Hematopoietic multipotent progenitor cell treated with erythropoietin and hydrocortisone succinate and interleukin-3 and kit ligand, for 17 days (in vitro differentiated cells): ENCODE measurements at places on chromosomes 1 and 21.
A peak's percentile ranks its signal among the peaks of the same experiment; 100 is the strongest.

DNA sequence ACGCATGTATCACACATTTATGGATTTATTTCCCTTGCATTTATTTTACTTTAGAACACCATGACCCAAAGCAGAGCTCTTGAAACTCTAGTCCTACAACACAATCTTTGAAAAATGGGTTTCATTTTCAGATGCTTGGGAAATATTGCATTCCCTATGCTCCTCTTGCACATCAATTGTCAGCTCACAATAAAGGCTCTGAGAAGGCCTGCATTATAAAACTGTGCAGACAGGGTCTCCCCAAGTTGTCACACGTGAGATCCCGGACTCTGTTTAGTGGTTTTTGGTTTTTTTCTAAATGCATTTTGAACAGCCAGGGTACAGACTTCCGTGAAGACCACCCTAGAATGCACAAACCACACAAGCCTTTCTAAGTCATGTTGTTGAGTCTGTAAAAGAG is 9.9 kb upstream of the B3GALT5 start:
- DNase-seq: no peak

GRCh38 chr21:42097860-42098454 is 26.8 kb downstream of the UMODL1 start:
- DNase-seq: no peak

- peak; percentile 33 for DNase-seq
Measured at GRCh38 chr1:120178799-120179756, 2.8 kb upstream of the SEC22B start.

DNA sequence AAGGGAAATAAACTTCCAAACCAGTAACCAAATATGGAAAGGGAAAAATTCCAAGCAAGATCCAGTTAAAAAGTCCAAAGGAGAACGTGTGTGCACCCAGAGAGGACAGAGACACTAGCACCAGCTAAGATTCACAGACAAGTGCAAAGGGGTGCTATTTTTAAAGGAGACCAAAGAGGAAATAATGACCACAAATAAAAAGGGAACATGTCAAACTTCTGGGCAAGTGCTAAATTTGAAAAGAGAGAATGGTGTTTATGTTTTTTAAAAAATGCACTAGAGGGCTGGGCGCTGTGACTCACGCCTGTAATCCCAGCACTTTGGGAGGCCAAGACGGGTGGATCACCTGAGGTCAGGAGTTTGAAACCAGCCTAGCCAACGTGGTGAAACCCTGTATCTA is 8.6 kb downstream of the JAM2 start:
- DNase-seq: no peak

DNA sequence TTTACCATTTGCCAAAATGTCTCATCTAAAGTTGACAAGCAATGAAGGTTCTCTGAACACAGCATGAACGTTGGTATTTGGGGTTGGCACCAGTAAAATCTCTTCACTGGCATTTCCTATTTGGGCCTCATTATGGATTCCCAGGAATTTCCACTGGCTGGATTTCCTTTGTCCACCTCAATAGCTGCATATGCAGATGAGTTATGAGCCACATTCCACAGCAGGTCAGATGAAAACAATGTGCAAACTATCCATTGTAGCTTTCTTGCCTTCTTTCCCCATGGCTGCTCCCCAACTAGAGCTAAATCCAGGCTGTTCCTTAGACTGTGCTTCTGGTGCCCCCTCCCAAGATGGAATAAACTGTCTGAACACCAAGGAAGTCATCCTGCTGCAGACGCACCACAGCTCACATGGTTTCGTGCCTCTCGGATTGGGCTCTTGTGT is 168.1 kb upstream of the FGGY start:
- DNase-seq: no peak

GRCh38 chr1:170326186-170326585 is 180.4 kb downstream of the NTMT2 start:
- DNase-seq: no peak

GRCh38 chr21:29224006-29224405 is 74.7 kb upstream of the BACH1 start:
- no peak for DNase-seq

DNA sequence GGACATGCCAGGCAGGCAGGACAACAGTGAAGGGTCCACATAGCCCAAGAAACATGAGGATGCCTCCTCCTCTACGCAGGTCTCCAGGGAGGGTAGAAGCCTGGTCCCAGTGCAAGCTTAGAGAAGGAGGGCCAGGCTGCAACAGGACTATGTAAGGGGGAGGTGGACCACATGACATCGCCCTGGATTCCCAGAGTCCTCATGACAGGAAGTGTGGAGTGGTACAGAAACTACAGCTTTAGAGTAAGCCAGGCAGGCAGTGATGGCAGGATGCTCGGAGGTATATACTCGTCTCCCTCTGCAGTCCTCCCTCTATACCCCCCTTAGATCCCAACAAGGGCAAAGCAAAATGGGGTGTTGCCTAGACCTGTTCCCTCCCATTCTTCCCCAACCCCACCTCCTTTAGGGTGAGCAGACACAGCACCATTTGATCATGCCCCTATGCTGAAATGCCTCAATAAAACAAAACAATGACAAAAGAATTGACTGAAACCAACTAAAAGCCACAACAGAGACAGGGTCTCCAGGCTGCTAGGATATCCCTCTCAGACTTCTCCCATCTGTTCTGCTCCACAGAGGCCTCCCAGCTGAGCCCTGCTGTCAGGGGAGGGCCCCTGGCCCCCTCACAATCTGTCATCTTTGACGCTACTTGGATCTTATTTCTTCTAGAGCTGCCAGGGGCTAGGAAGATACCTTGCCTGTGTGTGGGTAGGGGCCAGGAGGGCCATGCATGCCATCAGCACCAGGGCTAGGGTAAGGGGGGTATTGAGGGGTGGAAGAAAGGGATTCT is 13.1 kb downstream of the FAM78B start:
- no peak for DNase-seq

GRCh38 chr1:160768295-160768657 is 27.7 kb upstream of the LY9 start:
- no peak for DNase-seq

- no peak for DNase-seq
Measured at GRCh38 chr1:10325521-10325920, 73.3 kb upstream of the PGD start.

DNA sequence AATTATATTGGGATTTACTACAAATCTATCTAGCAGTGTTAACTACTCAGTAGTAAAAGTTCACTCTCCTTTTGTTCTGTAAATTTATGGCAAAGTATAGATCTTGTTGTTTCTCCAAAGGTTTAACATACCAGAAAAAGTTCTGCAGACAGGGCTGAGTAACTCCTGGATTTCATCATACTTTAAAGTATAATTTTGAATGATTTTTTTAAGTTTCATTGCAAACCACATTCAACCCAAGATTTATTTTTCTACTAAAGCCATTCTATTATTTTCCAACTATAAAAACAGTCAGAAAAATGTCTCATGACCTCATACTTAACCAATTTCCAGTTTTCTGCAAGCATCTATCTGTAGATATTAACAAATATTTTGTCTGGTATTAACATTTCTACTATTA is 585.8 kb upstream of the ZRANB2 start:
- DNase-seq: no peak

GRCh38 chr1:29849038-29849750 is 612.9 kb downstream of the PTPRU start:
- peak; percentile 34 for DNase-seq

- DNase-seq: no peak
Measured at GRCh38 chr21:16492892-16493291, 763.1 kb downstream of the USP25 start.

DNA sequence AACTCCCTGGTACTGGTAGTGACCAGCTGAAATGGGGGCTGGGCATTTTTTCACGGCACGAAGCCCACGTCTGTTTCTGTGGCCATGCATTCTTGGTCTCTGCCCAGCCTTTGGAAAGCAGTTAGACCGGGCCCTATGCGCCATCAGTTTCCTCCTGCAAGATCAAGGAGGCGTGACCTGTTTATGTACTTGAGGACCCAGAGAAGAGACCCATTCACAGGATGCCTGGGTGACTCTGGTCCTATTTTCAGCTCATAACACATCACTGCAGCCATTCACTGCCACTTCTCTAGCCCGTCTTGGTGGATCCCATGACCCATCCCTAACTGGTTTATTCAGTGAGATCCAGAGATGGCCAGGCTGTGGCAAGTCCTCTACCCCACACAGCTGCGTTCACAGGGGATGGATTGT is 70.4 kb downstream of the SPSB1 start:
- no peak for DNase-seq

- DNase-seq: no peak
Measured at GRCh38 chr1:3480369-3480719, 25.9 kb downstream of the ARHGEF16 start.

DNA sequence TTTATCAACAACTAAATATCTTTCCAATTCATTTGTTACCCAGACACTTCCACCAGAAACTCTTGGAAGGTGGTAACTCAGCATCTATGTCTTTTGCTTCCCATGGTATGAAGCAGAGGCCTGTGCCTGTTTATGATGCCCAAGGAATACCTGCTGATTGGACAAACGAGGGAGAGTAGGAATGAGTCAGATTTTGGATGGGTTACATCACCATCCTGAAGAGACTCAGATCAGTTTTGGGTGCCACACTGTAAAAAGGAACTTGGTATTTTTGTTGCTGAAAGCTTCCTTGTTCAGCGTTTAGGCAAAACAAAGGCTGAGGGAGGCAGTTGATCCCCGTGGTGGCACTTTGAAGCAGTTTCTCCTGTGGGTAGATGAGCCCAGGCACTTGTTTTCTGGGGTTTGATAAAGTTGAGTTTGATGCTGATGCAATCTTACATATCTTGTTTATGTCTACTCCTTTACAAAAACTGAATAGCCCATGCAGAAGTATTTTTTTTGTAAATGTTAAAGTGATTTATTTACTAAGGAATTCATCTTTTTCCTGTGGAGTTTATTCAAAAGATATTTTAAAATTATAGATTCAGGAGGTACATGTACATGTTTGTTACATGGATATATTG is 26.7 kb upstream of the CYP4X1 start:
- DNase-seq: no peak

DNA sequence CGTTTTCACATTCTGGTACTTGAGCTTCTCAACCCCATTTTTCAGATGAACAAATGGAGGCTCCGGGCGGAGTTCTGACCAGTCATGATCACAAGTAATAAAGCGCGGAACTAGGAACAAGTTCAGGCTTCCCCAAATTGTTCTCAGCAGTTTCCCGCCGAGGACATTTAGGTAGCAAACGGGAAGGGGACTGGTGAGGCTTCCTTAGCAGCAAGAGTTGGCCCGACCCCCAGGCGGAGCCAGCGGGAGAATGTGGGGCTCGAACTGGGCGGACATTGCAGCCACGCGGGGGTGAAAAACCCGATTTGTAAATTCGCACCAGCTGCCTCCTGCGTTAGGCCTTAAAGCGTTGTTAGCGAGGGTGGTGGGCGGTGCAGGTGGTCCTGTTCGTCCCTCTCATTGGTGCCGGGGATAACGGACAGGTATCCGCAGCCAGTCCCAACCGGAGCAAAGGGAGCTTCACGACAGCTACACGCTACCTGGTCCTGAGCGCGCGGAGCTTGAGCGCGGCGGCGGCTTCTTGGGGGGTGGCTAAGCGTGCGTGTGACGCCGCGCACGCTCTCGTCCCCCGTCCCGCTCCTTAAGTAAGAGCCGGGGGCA is 15.3 kb downstream of the SEMA6C start:
- no peak for DNase-seq

GRCh38 chr1:182635871-182636270 is 31.7 kb upstream of the RGS16 start:
- no peak for DNase-seq

- no peak for DNase-seq
Measured at GRCh38 chr1:233662575-233663304, 48.8 kb downstream of the KCNK1 start.

- no peak for DNase-seq
Measured at GRCh38 chr1:5597991-5598823, 394.0 kb downstream of the NPHP4 start.

GRCh38 chr1:218482683-218483082 is 137.5 kb downstream of the TGFB2 start:
- DNase-seq: no peak

GRCh38 chr1:93659822-93660503 is 21.7 kb downstream of the BCAR3 start:
- DNase-seq: peak; percentile 56

DNA sequence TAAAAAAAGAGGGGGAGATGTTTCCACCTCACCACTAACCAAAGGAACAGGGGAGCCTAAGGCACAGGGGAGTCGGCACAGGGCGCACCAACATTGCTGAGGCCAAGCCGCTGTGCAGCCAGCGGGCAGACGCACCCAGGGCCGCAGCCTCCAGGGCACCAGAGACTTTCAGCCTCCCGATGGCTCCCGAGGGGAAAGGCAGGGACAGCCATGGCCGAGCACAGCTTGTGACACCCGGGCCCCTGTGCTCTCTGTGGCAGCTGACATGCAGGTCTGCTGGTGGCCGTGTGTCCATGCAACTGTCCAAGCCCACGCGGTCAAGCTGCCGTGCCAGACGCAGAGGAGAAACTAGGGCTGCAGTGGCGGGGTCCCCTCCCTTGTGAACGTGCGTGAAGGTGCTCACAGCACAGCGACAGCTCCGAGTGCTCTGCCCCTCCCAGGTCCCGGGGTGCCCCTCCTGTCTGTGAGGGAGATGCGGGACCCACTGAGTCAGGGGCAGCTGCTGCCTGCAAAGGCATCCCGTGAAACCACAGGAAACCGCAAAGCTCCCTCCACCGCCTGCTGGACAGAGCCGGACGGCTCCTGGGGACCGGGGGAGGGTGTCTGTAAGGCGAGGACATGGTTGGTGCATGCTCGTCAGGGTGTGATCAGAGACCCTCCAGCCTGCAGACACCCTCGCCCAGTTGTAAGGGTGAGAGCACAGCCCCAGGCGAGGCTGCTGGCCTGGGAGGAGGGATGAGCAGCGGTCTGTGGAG is 2.5 kb downstream of the KRTAP10-11 start:
- DNase-seq: no peak

GRCh38 chr1:182111496-182111895 is 50.0 kb upstream of the ZNF648 start:
- DNase-seq: no peak

DNA sequence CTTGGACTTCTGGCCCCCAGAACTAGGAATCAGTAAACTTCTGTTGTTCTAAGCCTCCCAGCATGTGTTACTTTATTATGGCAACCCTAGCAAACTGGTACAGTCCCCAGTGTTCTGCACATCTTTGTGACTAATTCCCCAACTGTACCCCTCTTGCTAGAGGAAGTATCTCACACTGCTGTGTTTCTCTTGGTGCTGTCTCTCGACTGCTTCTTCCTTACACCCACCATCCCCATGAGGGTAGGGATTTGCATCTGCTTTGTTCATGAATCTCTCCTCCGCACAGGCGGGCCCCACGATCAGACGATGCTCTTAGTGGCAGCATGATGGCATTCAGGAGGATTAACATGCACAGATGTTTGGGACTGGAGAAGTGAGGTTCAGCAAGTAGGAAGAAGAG is 46.7 kb downstream of the CLIC6 start:
- DNase-seq: no peak

GRCh38 chr1:13535227-13535626 is 21.4 kb upstream of the LRRC38 start:
- DNase-seq: no peak

DNA sequence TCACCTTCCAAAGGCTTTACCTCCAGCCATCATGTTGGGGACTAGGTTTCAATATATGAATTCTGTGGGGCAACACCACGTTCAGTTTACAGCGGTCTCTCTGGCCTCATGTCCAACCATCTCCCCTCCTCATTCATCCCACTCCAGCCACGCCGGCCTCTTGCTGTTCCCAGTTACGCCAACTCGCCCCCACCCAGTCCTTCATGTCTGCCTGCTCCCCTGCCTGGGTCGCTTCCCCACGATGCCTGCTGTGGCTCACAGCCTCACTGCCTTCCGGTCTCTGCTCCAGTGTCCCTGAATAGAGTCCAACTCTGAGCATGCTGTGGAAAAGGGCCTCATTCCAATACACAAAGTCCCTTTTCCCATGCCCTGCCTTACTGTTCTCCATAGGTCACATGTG is 193.8 kb downstream of the KIF26B start:
- DNase-seq: no peak

GRCh38 chr1:52751589-52752483 is 25.6 kb downstream of the ZYG11B start:
- DNase-seq: peak; percentile 52
